Left ventricle myocardium superior (tissue), 1 donor: ENCODE measurements at places on chromosomes 1 and 21.

GRCh38 chr1:30732277-30732996, 9.1 kb upstream of the MATN1 start:
- no peak for DNase-seq

DNA sequence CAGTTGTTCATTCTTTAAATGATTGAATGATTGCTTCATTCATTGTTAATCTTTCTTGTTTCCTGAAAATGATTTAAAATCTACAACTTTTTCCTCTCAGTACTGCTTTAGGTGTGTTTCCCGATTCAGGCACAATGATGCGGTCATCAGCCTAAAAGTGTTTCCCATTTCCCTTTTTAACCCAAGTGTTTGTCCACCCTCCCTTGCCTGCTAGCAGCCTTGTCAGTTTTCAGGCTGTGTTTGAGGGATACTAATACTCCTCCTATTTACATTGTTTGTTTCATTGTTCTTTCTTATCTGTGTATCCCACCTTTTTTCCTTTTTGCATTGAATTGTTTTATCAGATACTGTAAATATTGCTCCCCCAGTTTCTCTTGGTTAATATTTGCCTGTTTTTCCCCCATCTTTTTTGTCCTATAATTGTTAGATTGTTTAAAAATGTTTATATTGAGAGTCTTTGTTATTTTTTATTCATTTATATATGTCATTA, 131.1 kb downstream of the KIAA0319L start:
- DNase-seq: no peak

DNA sequence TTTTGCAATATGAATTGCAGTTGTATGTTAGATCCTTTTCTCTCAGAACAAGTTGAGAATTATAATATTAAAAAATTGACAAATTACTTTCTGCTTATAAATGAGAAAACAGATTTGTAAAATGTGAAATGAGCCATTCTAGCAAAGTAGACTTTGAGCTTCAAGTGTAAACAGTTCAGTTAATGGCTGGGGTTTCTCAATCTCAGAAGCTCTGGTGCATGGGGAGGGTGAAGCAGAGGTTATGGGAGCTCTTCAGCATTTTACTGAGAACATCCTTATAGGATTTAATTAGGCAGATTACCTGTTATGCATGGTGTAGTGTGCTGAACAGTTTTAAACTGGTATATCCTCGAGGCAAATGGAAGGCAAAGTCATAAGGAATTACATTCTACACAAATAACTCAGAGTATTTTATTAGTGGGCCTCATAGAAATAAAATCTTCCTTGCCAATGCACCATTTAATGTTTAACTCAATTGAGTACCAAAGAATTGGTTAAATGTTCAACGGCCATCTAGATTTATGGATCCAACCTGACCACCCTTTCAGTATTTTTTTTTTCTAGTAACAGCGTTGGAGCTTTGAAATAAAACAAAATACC, 1143.6 kb upstream of the ADGRL2 start:
- no peak for DNase-seq

GRCh38 chr1:184878002-184878401, 96.3 kb downstream of the NIBAN1 start:
- no peak for DNase-seq

DNA sequence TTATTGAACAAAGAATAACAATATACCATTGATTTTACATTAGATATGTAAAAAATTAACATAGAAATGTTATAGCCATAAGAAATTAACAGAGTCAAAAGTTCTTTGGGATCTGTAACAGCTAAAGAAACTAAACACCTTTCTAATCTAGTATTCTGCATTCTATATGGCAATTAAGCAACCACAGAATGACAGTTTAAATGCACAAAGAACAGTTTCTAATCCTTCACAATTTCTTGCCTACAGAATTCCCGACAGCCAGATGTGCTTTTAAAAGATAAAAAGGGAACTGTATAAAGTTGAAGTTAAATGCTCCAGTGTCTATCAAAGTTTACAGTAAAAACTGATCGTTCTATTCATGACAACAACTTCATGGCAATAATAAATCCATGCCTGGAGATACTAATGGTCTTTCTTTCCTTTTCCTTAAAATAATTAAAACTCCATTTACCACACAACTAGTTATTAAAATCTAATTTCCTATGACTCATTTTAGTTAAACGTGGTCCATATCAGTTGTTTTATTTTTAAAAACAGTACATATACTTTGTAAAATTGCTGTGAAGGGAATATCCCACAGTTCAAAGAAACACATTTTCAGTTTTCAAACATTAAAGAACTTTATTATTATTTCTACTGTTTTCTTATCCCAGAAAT, 110.2 kb downstream of the EIF4G3 start:
- DNase-seq: no peak

DNA sequence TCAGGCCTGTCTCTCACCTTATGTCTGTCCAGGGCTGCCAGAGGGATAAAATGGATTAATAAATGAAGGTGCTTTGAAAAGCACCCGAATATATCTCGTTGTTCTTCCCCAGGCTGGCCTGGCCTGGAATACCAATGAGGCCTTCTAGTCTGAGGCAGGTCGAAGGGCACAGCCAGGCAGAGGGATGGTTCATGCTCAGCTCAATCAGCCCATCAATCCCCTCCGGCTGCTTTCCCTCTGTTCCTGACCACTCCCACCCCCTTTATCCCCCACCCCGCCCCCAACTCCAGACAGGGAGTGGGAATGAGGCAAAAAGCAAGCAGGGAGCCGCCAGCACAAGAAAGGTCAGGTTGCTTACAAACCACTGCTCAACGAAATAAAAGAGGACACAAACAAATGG, 40.0 kb upstream of the PRELP start:
- DNase-seq: no peak

DNA sequence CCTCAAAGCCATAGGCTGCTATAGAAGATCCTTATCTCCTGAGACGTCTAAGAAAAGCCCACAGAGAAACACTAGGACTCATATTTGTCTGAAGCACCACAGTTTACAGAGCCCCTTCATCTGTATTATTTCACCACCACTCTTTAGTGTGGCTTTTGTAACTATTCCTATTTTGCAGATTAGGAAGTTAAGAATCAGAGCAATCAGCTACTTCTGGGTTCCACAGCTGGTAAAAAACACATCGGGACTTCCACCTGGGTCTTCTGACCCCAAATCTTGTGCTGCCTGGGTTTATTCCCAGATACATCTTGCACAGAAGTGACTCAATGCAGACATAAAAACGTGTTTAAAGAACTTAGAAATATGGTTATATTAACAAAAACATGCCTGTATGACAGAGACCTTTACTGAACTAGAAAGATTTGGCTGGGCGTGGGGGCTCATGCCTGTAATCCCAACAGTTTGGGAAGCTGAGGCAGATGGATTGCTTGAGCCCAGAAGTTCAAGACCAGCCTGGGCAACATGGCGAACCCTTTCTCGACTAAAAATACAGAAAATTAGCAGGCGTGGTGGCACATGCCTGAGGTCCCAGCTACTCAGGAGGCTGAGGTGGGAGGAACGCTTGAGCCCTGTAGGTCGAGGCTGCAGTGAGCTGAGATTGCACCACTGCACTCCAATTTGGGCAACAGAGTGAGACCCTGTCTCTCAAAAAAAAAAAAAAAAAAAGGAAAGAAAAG, 40.9 kb downstream of the ELK4 start:
- DNase-seq: no peak

GRCh38 chr1:220157738-220158137, 63.8 kb downstream of the IARS2 start:
- no peak for DNase-seq
